Stimulated activated CD4-positive, alpha-beta T cell treated with anti-CD3 and anti-CD28 coated beads, Interleukin-12 subunit alpha, Interleukin-12 subunit beta, amount 100 ng/mL, for 4 hours (primary cell): ENCODE measurements at places on chromosomes 1 and 21.

DNA sequence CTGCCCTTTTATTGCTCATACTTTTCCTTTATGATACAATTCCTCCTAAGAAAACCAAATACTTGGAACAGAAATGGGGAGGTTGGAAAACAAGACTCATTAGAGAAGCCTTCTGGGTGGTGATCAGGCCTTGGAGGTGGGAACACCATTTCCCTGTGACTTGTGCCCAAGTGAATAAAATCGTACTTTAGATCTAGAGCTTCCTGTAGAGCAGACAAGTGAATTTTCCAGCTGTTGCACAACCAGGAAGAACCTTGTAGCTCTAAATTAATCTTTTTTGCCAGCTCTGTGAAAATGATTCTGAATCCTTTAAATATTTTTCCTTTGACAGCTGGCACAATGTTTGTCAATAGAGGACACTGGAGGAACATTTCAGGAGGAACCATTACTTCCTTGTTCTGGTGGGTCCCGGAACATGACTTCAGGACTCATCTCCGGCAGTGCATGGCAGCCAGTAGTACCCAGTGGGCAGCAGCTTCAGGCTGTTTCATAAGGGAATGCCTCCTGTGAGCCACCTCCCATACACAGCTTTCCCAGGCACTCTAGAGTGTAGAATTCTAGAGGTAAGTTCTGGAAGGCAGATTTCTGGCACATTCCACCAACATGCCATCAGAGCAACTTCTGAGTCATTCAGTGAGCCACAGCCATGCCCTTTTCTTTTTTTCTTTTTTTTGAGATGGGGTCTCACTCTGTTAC, 5.5 kb upstream of the SNAPIN start:
- no peak for DNase-seq

GRCh38 chr1:151549199-151549598, 9.1 kb downstream of the TUFT1 start:
- DNase-seq, result no peak

DNA sequence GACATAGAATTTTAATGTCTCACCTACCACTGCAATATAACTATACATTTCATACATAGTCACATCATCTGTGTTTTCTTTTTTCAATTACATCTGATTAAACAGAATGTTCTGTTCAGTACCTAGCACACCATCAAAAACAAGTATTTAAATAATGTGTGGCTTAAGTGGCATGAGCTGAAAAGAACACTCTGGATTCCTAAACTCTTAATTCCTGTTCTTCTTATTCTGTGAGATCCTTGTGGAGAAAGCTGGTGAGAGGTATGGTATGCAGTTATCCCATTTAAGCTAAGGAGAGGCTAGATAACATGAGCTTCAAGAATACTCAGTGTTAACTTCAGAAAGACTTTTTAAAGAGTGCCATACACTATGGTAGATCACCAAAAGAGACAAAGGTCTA, 5.5 kb downstream of the TP53BP2 start:
- no peak for DNase-seq

DNA sequence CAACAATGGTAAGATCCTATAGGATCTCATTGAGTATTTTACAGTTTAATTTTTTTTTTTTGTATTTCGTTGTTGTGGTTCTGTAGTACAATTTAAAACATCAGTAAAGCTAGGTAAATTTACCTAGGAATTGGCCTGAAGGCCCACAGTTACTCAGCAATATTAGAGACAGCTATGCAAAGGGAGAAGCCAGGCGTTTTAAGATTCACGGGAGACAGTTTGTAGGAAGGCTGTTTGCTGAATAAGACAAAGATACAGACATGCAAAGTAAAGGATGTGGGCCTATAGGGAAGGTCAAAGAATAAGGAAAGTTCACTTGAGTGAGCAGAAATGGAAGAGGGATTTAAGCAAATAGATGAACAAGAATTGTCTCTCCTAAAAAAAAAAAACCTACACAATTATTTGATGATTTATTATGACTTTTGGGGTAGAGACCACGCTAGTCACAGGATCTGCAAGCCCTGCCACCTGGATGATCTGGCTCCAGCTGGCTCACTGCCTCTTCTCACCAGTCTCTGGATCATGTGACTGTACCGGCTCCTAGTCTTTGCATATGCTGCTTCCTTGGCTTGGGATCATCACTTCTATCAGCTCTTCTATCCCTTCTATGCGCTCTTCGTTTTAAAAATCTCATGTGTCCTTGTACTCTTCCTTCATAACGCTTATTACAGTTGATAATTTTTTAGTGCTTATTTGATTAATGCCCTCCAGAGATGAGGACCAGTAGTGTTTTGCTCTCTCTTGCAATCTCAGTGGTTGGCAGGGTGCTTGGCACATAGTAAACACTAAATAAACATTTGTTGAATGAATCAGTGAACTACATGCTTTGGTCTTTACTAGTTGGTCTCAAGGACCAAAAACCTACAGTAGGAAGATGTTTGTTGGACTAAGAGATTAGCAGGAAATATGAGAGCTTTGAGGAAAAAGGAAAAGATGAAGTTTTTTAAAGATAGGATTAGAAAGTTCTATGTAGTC, 14.1 kb downstream of the DYRK1A start:
- no peak for DNase-seq
